ENCODE measurements at places on chromosomes 7 and 10.

- no peak for DNase-seq
These were observed 234.6 kb upstream of the CCDC6 start for GRCh38 chr10:60140651-60141632.

GRCh38 chr10:109974504-109975191 is 33.1 kb upstream of the ADD3 start:
- no peak for DNase-seq

DNA sequence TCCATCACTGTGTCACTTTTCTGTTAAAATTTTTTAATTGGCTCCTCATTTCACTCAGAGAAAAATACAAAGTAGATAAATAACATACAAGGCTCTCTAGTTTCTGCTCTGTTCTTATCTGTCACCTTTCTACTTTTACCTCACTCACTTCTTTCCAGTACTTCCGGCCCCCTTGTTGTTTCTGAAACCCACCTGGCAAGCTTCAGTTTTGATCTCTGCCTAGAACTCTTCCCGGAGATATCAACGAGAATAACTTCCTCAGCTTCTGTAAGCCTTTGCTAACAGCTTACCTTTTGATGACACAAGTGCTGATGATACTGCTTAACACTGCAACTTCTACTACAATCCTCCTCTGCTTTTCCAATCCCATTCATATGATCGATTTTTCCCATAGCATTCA is 566.2 kb downstream of the PCDH15 start:
- no peak for DNase-seq

- DNase-seq = no peak
These were observed 2.7 kb upstream of the INPP5F start for GRCh38 chr10:119723161-119723560.

GRCh38 chr10:25028711-25029110 is 12.3 kb downstream of the THNSL1 start:
- DNase-seq = no peak

DNA sequence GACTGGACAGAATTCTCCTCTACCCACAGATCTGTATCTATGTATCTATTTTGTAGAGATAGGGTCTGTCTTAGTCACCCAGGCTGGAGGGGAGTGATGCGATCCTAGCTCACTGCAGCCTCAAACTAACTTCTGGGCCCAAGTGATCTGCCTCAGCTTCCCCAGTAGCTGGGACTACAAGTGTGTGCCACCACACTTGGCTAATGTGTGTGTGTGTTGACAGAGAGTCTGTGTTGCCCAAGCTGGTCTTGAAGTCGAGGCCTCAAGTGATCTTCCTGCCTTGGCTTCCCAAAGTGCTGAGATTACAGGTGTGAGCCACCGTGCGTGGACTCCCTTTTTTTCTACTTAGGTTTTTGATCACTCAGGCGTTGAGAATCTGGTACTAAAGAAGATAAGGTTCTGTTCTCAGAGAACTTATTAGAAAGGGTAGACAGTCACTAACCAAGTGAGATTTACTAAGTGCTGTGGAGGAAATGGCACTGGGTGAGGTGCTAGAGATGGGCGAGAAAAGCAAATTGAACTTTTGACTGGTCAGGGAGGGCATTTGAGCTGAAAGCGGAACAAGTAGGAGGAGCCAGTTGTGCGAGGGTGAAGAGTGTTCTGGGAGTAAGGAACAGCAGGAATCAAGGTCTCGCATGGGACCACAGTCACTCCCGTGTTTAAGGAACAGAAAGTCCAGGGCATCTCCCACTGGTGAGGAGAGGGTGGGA is 18.0 kb downstream of the NDUFB2 start:
- no peak for DNase-seq

DNA sequence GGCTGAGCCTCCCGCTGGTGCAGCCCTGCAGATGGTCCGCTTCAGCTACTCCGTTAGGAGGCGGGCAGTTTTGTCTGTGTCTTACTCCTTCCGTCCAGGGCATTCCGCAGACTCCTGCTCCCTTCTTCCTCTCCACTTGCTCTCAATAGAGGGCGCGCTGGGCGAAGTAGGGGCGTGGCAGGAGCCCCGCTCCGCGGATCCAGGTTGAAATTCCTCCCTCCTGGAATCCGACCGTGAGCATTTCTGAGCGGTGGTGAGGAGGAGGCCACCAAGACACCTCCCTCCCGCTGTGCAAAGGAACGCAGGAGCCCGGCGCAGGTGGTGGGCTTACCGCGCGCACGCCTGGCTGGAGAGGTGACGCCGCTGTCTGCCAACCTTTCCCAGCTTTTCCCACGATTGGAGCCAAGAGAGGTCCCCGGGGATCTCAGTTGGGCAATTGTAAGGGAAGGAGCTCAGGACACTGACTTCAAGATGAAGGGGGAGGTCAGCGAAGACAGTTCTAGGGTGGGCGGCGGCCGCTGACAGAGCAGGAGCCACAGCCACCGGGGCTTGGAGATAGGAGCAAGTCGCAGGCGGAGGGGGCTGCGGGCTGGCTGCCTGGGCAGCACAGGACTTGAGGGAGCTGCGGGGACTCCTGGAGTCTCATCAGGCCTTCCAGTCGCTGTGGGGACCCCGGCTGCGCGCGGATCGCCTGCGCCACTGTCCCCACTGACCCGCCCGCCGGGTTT is 1011.3 kb downstream of the XPNPEP1 start:
- DNase-seq = no peak

DNA sequence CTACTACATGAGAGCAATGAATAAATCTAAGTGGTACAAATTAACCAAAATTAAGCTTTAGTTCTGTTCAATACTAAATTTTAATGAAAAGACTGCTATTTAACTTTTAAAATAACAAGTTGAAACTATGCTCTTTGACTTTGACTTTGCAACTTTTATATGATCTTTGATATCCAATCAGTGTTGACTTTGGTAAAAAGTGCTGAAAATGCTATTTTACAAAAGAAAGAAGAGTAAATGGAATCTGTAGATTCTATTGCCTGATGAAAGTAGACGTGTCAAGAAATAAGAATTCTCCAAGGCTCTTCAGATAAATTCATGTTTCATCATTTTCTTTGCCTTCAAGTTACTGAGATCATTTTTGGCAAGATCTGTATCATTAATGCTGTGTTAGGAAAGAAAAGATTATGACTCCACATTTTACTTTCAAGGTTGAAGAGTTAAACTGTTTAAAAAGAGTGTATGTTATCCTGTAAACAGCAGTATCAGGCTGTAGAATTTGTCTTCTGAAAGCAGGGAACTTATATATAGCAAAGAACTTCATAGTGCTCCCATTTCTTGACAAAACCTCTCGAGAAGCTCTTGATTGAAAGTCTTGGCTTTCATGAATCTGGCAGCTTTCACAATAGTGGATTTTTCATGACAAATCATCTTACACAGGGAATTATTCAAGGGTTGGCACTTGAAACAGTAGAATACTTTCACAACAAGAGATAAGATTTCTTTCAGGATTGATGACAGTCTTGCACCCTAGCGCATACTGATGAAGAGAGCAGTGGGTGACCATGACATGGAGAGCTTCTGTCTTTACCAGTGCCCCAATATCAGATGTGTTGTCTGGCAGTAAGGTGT is 72.1 kb downstream of the PTEN start:
- no peak for DNase-seq
